T1000 (cell line): ENCODE measurements at places on chromosomes 3 and 15.

DNA sequence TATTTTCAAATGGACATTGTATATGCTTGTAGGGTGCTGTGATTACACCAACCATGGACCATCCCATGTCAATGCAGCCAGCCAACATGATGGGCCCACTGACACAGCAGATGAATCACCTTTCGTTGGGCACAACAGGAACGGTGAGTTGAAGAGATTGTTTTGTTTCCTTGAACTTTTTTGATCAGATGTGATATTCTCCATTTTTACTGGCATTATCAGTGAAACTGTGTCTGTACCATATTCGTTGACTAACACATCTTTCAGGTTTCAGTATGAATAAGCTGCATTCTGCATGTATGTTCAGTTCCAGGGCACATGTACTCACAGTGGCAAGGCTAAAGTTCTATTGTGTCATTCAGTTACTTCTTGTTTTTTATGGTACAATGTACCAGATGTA, 655.2 kb downstream of the RBMS3 start:
- DNase-seq, result no peak

DNA sequence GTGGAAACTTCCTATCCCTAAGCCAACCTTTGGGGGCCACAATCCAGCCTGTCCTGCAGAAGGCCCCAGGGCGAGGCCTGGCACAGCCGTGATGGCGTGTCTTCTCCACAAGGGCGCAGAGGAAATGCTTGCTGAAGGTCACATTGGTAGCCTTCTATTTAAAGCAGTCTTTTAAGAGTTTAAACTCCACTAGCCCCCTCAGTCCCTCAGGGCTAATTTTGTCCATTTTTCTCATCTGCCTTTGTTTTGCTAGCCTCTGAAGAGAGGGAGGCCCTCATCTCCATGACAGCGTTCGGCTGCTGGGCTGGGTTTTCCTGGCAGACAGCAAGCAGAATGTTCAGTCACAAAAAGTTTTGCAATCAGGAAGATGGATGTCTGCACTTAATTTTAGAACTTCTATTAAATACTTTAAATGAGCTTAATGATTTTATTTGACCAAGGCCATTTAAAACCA, 40.8 kb downstream of the RARB start:
- DNase-seq, result no peak

GRCh38 chr3:100333051-100333450, 1.5 kb upstream of the NIT2 start:
- DNase-seq, result no peak

- no peak for DNase-seq
These were observed 50.1 kb upstream of the MCF2L2 start for GRCh38 chr3:183478501-183478900.

DNA sequence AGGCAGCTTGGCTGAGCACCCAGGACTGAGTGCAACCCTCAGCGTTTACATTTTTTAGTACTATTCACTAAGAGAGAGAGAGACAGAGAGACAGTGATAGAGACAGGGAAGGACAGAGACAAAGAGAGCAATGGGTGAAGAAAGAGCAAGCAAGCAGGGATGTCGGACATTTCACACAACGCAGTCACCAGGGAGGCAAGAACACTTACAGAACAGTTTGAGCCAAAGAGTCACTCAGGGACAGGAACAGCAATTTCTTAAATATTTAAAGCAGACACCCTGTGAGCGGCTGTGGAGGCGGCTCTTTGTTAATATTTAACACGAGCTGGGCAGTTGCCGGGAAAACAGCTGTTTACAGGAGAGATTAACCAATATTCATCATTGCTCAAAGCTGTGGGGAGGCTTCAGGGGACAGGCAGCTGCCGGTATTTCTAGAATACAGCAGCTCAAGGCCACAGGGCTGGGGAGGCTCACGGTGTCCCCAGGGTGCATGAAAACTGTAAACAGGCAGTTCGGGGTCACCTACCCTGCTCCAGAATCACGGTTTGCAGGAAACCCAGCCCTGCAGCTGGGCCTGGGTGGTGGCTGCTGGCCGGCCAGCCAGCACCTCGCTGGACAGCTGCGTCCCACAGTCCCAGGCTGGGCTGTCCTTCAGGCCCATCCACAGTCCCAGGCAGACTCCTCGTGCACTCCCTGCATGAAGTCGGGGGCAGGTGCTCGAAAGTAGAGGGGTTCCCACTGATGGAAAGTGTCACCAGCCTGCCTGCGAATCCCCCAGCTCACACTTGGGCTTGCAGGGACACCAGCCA, 38.8 kb upstream of the PCSK6 start:
- no peak for DNase-seq

DNA sequence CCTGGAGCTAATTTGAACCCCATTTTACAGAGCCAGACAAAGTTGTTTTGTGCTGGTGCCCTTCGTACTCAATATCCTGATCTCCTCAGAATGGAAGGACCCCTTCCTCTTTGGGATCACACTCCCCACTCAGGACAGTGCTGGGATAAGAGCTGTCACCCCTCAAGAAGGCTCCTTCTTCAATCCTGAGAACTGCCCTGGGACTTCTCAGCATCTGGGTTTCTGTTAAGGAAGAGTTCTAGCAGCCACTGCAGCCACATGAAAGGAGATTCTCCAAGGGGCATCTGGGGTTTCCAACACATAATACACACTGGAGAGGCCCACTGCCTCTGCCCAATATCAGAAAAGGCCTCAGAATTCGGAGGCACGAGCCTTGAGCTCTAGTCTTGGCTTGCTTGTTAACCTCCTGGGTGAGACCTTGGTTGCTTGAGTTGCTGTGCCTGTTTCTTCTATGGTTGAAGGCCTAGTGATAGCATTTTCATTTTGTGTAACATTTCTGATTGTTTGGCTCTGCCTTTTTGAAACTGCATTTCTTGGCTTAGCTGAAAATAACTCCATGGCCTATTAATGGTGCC, 78.8 kb upstream of the NMNAT3 start:
- DNase-seq, result no peak

DNA sequence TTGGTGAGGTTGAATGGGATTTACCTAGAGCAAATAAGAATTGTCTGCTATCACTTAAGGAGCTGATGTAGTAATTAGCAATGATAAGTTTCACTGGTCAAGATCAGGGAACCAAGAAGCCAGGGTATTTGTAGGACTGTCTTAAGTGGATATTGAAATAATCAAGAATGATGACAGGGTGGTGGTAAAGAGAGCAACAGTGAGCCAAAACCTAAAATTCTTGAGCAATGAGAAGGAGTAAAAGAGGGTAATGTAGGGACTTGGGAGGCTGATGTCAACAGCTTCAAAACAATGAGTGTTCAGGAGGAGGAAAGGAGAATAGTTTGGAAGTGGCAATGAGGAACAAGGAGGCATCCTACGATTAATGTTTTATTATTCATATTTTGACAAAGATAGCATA, 31.5 kb upstream of the SLC2A2 start:
- no peak for DNase-seq

GRCh38 chr3:182971637-182972036, 8.7 kb downstream of the DCUN1D1 start:
- no peak for DNase-seq

DNA sequence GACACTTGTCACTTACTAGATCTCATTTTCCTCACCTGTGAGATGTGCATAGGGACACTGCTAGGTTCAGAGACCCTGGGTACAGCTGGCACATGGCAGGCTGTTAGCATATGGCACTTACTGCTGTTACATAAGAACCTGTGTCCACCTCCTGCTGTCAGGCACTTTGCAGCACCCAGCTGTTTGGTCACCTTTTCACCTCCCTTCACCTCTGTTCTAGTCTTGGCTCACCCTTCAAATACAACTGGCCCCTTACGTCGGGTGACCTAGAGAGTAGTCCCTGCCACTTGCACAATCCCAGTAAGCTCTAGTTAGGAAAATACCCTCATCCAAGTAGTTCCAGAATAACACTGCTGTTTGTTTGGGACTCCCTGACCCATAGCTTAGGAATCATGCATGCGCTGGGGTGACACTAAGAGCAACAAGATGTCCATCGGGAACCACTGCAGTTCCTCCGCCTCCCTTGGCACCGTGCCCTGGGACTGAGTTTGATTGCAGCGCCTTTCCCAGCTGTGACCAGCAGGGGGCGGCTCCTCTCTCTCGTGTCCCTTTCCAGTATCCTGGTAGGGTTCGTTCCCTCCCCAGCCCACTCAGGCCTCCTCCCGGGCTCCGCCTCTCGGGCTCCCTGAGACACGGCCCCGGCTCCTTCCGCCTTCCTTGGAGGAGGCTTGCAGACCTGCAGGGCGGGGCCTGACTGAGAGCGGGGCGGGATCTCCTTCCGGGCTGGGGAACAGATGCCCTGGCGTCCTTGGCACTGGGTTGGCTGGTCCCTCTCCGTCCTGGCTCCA, 78.6 kb downstream of the ABHD5 start:
- peak; percentile 99 for DNase-seq

GRCh38 chr15:91752081-91752785, 101.3 kb upstream of the SLCO3A1 start:
- no peak for DNase-seq

GRCh38 chr3:81643721-81644120, 117.7 kb downstream of the GBE1 start:
- DNase-seq, result no peak

DNA sequence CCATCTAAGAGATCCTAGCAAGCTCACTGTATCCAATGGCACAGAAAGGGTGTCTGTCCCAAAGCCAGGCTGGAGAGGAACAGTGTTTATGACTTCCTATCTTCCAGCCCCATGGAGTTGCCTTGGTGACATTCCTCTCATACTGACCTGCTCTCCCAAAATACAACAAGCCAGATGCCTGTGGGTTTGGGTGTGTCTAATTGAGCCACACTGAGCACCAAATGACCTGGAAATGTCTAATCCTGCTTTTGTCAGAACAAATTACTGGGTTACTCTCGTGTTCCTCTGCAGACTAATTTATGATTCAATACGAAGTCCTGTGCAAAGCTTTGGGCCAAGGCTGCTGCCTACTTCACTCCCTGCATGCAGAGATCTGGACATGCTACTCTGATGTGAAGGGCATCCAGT, 98.1 kb upstream of the STRIT1 start:
- peak; percentile 24 for DNase-seq

DNA sequence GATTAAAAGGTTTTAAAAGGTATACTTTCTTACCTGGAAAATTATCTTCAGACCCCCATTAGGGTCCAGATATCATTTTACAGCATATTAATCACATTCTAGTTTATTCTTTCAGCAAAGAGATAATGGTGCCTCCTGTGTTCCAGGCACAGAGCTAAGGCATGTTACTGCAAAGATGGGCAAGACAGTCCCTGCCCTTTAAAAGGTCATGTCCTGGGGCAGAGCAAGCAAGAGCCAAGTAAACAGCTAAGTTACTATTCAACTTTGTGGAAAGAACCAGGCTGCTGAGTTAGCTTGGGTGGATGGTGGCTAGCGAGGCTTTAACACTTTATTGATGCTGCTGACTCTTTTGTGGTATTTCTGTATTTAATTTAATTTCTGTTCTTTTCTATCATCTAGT, 75.0 kb downstream of the LRRC28 start:
- DNase-seq, result no peak

GRCh38 chr15:78317145-78317836, 17.9 kb upstream of the SKIC8 start:
- no peak for DNase-seq

DNA sequence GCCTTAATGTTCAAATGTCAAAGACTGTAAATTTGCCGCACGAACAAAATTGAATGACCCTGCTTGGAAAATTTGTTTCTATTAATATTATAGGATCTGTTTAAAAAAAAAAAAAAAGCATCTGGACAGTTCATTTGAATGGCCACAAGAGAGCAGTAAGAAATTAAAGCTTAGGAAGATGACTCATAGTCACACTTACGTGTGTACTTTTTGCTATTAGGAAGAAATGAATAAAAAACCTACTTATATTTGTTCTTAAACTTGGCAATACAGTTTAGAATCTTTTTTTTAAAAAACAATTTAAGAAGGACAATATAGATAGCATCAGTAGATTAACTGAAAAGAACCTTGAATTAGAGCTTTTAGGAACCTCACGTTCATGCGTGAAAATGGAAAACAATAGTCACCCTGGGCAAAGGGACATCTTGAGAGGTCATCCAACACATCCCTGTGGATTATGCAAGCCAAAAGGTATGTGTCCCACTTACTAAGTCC, 621.8 kb downstream of the MECOM start:
- no peak for DNase-seq

DNA sequence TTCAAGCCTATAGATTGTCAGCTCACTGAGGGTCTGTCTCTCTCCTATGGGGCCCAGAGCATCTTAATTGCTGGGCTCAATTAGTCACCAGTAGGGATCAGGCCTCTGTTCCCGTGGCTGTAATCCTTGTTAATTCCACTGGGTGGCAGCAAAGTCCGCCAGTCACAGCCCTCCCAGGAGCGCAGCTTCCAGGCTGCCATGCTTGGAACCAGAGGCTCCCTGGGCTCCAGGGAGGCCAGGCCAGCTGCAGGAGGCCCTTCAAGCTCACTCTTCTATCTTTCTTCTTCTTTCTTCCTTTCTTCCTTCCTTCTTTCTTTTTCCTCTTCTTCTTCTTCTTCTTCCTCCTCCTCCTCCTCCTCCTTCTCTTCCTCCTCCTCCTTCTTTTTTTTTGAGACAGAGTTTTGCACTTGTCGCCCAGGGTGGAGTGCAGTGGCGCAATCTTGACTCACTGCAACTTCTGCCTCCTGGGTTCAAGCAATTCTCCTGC, 14.4 kb downstream of the RNU5B-1 start:
- peak; percentile 64 for DNase-seq

GRCh38 chr15:71742964-71743363, 67.4 kb upstream of the NR2E3 start:
- DNase-seq, result no peak

DNA sequence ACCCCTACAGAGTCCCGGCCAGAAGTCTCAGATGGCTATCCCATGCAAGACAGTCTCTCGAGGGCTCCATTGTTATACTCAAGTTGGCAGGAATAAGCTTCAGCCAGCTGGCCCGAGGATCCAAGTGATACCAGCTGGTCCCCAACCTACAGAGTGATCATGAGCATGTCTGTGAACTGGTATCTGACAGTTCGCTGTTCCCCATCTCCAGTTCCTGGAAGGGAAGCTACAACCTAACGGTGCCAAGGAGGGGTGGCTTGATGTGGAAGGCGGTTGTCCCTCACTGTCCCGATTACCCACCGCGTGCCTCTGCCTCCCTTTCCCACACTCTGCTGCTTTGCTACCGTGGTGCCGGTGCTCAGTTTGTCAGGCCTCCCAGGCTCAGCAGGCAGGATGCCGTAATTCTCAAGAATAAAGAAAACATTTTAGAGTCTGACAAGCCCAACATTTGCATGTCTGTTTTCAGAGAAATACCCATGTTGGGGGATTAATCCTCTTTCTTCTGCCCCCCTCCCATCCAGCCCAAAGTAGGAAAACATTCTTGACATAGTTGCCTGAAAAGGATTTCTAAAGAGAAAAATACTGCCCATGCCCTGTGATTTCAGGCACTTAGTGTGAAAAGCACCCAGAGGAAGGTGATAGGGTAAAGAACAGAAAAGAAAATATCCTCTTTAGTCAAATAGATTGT, 49.4 kb upstream of the HES1 start:
- no peak for DNase-seq
